ENCODE measurements at places on chromosomes 3 and 15.

DNA sequence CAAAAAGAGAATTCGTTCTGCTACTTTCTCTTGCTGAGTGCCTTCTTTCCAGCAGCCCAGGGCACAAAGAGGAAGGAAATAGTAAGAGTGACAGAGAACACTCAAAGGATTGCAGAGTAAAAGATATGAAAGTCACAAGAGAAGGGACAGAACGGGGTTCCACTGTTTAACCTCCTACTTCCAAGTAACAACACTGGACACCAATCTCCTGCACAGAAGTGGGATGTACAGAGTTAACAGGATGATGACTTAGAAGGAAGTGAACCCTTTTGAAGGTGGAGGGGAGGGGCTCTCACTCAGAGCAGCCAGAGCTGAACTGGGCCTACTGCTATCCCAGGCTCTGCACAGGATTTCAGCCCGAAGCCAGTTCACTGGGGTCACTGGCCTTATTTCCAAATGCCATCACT lies 130.1 kb upstream of the PRICKLE2 start:
- no peak for DNase-seq

DNA sequence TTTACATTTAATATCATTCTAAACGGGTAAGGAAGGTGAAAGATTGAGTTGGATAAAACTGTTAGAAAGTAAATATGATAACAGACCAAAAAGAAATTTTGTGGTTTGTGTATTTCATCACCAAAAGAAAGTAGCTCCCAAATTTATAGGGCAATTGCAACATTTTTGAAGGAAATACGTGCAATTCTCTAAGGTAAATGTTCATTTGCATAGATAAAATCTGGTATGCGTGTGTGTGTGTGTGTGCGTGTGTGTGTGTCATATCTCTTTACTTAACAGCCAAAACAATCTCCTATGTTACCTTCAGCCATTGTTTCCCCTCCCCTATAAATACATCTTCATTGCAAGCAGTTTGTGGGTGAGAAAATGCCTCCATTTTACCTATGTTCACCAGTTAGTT lies 208.4 kb downstream of the TNIK start:
- no peak for DNase-seq

- DNase-seq: no peak
Observed at GRCh38 chr15:41561104-41561776, 2.2 kb downstream of the TYRO3 start.

DNA sequence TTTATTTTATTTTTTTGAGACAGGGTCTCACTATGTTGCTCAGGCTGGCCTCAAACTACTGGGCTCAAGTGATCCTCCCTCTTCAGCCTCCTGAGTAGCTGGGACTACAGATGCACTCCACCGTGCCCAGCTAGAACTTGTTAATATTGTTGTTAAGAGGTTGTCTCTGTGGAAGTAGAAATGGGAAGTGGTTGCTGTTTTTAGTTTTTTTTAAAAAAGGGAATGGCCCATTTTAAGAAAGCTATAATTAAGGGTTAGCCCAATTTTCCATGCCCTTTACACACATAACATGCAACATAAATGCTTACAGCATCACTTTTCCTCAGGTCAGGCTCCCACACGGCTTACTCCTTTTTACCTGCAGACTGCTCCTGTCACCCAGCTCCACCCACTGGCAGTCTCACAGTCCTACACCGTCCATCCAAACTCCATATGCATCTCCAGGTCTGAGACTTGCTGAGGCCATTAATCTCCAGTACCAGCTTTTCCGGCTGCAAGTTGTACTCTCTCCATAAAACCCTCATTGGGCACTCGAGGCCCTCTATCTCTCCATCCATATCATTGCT lies 19.8 kb downstream of the MORC1 start:
- DNase-seq: no peak

DNA sequence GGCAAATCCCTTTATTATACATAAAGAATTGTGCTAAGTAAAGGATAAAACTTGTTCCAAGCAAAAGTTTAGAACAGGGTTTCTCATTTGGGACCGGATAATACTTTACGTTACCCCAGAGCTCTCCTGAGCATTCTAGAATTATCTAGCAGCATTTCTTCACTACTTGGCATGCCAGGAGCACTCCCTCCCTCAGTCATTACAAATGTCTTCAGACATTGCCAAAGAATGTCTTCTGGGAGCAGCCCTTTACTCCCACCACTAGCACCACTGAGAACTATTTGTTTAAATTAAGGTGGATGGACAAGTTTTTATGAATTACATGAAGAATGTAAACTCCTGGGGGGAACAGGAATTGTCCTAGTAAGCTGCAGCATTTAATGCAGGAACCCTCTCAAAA lies 516.4 kb downstream of the GBE1 start:
- no peak for DNase-seq

Measured in right forelimb (tissue), 1 donor.